ENCODE measurements at places on chromosomes 2 and 18.

DNA sequence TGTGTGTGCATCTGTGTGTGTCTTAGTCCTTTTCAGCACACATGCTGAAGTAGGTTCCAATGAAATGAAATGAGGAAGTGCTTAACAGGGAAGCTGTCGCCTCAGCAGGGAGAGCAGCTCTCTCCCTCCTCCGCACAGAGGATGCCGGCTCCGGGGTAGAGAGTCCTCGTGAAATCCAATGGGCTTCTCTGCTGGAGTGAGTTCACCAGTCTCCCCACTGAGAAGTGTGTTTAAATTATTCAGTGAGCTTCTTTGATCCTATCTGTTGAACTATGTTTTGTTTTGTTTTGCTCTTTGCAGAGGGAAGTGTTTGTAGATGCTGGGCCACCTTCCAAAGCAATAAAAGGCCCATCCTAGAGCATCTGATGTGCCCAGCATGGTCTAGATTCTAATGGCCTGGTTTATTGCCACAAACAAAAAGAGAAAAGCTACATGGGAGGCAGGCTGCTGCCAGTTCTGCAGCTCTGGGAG lies 6.7 kb downstream of the PPP1R7 start:
- no peak for DNase-seq

- no peak for DNase-seq
Measured at GRCh38 chr2:234411793-234412192, 85.1 kb downstream of the ARL4C start.

- no peak for DNase-seq
Measured at GRCh38 chr2:47096451-47096850, 58.7 kb downstream of the STPG4 start.

GRCh38 chr2:197920088-197920487 lies 115.7 kb downstream of the PLCL1 start:
- DNase-seq: no peak
